NB4 (cell line): ENCODE measurements at places on chromosomes 7 and 10.
A peak's percentile ranks its signal among the peaks of the same experiment; 100 is the strongest.

DNA sequence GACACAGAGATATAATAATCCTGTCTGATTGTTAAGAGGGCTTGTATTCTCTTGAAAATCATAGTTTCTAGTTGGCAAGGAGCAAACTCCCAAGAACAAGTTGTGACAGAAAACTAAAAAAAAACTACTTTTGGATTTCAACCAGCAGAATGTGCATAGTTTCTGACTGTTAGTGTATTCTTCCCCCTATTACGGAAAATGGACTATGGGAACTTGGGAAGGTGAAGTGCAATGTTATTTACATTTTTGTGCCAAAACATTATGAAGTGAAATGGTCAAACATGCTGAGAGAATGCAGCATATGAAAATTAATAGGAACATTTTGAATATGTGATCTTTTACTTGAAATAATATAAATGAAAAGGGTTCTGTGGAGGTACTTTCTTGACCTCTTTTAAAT is 660.8 kb downstream of the SUGCT start:
- no peak for DNase-seq

GRCh38 chr10:87660484-87661133 is 931 bp downstream of the PAPSS2 start:
- DNase-seq, result no peak

DNA sequence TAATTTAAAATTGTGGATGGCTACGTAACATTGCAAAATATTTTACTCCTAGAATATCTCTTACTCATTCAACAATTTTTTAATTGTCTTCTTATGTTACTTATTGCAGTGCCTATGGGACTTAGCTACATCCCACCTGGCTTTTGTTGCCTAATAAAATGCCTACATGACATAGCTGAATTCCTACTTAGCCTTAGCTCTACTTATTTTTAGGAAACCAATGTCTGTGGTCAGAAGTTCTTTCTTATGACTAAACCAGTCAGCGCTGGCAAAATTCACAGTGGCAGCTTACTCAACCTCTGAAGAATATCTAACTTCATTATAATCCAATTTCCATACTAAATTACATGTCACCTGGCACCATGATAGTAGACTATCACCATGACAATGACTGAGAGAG is 1612.4 kb upstream of the LRRTM3 start:
- DNase-seq, result no peak

DNA sequence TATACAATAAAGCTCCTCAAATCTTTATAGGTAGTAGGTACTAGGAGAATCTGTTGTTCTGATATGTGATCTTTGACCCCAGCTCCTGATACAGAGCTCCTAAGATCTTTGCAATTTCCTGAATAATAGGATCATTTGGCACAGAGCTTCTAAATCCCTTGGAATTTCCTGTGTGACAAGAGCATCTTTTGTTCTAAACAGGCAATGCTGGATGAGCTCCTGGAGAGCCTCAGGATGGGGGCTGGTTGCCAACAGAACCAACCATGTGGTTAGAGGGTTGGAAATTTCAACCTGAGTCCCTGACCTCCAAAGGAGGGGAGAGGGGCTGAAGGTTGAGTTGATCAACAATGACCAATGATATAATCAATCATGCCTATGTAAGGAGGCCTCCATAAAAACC is 629.0 kb downstream of the CCSER2 start:
- no peak for DNase-seq

GRCh38 chr7:88151119-88151790 is 68.6 kb downstream of the SRI start:
- no peak for DNase-seq

- no peak for DNase-seq
Measured at GRCh38 chr7:159109653-159110035, 35.0 kb downstream of the VIPR2 start.

DNA sequence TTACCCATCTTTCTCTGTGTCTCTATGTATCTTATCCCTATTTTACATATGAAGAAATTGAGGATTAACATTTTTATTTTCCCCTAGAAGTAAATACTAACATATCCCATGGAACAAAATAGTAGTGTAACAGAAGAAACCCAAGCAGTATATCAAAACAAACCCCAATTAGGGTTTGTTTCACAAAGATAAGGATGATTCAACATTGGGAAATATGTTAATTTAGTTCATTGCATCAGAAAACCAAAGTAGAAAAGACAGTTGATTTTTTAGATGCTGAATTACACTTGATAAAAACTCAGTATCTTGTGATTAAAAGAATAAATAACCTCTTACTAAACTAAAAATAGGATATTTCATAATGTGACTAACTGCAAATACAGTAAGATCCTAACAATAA is 87.8 kb downstream of the GLCCI1 start:
- no peak for DNase-seq

- DNase-seq, result peak; percentile 69
Measured at GRCh38 chr10:100291356-100291755, 4.9 kb upstream of the BLOC1S2 start.

DNA sequence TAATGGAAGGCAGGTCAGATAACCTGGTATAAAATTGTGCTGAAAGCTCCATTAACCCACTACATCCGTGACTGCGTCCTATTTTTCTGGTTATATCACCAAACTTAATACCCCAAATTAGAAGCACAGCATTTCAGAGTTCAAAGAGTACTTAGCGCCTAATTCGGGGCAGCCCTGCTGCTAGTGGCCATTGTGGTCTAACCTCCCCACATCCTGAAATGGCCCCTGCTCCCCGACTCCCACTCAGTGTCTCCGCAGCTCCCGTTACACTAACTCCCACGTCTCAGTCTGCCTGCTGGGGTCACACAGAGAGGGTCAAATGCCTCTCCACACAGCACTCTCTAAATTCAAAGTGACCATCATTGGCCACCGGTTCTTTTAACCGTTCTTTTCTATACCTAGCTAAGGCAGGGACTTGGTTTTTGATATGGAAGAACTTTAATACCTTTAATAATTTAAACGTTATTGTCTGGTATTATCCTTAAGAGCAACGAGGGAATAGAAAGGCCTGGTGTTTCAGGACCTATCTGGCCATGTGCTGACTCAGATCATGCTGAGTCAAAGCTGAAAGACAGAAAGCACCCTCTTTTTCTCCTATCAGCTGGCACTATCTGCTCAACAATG is 117.1 kb downstream of the KMT2E start:
- DNase-seq, result peak; percentile 83

- DNase-seq, result peak; percentile 22
Measured at GRCh38 chr7:81638198-81638597, 131.6 kb downstream of the HGF start.

- no peak for DNase-seq
Measured at GRCh38 chr7:88331322-88331721, 24.6 kb upstream of the STEAP4 start.

DNA sequence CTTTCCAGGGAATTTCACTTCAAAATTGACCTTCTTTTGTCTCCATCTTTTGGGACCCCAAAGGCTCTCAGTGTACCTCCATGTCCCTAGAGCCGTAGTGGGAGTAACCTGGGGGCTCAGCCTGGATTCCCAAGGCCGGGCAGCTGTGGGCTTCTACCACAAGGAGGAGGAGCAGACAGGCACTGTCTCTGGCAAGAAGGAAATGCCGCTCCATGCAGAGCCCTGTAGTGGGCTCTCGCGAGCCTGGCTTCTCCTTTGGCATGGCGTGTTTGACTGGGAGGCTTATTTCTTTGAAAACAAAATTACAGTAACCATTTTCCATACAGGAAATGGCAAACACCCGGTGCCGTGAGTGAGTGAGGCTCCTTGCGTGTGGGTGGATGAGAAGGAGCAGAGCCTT is 76.8 kb upstream of the FAM180A start:
- DNase-seq, result no peak
